ENCODE measurements at places on chromosomes 7 and 10. TPM values are rescaled to one million over a fixed set of nuclear protein-coding genes. Genes with fewer than 3 reads are reported as not detected.

The LAMB1 gene
- polyA plus RNA-seq: 630 TPM

DNA sequence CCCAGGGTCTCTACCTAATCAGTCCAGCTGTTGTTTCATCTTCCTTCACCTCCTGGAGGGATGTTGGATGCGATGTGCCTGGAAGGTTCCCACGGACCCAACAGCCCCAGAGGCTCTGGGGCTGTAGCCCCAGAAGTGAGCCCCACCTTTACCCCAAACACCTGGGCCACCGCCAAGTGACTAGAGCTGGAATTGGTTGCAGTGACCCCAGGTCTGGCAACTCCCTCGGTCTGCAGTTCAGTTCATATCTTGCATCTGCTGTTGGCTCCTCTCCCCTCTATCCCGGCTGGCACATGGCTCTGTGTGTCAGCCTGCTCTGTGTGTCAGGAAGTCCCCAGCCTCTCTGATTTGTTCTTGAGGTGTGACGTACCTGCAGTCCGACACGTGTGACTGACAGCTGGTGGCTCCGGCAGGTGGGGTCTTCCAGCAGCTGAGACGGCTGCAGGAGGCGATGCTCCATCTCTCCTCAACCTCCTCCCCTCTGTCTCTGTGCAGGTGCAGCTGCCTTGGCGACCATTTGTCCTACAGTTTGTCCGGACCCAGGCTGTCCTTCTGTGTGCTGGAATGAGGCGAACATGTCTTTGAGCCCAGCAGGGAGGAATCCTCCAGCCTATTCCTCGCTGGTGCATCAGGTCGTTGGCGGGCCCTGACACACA is 38.6 kb downstream of the ELFN1 start:
- DNase-seq: no peak

DNA sequence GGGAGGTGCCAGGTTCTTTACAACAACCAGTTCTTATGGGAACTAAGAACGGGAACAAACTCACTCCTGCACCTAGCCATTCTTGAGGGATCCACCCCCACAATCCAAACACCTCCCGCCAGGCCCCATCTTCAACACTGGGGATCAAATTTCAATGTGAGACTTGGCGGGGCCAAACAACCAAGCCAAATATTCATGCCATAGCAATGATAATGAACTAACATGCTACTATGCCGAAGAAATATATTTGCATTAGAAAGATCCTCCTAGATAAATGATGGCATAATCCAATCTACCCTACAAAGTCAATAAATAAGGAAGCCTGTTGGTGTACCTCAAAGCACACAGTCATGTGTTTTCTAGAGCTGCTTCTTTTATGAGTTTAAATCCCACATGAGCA is 57.6 kb downstream of the CCDC71L start:
- no peak for DNase-seq

The ZPBP gene
- polyA plus RNA-seq: not detected

The ITIH5 gene
- polyA plus RNA-seq: 50.4 TPM

DNA sequence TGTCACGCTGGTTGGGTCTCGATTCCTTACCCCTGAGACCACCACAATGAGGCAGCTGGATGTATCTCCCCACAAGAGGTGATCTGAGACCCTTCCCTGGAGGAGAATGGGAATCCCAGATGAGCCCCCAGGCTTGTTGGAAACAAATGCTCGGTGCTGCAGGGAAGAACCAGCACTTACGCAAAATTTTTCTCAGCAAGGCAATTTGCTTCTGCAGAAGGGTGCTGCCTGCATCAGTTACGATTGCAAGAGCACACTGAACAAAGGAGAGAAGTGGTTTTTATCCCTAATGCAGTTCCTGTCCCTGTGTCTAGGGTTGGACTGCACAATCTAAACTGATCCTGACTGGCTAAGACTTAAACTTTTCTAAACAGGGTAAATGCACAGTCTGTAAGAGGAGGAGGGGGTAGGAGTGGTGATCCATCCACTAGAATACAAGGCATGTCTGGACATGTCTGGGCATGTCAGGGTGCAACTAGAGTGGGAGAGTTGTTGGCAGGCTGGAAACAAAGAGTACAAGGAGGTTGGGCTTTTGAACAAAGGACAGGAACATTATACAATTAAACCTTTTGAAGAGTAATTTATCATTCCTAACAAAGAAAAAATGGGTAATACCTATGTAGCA is 114.9 kb upstream of the FAM3C start:
- no peak for DNase-seq

GRCh38 chr7:96952974-96953391 is 52.4 kb upstream of the DLX6 start:
- DNase-seq: no peak

- peak; percentile 90 for DNase-seq
Measured at GRCh38 chr7:100465702-100466311, 1.7 kb upstream of the SPACDR start.

- no peak for DNase-seq
Measured at GRCh38 chr7:11120068-11120664, 146.5 kb downstream of the PHF14 start.

The MCMBP gene
- 37.9 TPM for polyA plus RNA-seq

- DNase-seq: no peak
Measured at GRCh38 chr10:132266594-132267161, 41.1 kb downstream of the STK32C start.

GRCh38 chr7:129454249-129454551 is 20.0 kb downstream of the STRIP2 start:
- no peak for DNase-seq

GRCh38 chr7:66952343-66953043 is 31.5 kb downstream of the TMEM248 start:
- DNase-seq: no peak

The PRSS37 gene
- polyA plus RNA-seq: not detected

DNA sequence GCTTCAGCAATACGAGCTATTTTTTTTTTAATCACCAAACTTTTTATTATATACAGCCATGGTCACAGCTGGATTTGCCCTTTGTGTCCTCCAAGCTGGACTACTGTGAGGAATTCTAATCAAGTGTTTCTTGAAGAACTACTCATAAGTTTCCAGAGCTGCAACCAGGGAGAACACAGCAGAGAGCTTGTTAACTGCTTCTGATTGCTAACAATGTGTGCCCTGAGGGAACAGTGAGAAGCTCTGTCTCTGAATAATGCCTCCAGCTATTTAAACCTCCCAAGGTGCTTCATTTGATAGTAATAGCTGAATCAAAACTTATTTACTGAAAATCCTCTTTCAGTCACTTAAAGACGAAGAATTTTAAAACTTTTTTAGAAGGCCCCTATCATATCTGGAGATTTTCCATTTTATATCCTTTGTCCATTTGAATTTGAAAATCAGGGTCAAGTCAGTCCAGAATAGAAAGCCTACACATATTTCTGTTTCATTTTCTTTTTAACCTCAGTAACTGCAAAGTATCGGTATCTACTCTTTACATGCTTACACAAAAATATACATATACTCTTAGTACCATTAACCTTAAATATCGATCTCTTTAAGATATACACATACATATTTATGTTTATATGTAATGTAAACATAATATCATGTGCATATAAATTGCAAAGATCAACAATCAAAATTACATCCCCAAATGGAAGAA is 1024.2 kb downstream of the GRM8 start:
- no peak for DNase-seq

DNA sequence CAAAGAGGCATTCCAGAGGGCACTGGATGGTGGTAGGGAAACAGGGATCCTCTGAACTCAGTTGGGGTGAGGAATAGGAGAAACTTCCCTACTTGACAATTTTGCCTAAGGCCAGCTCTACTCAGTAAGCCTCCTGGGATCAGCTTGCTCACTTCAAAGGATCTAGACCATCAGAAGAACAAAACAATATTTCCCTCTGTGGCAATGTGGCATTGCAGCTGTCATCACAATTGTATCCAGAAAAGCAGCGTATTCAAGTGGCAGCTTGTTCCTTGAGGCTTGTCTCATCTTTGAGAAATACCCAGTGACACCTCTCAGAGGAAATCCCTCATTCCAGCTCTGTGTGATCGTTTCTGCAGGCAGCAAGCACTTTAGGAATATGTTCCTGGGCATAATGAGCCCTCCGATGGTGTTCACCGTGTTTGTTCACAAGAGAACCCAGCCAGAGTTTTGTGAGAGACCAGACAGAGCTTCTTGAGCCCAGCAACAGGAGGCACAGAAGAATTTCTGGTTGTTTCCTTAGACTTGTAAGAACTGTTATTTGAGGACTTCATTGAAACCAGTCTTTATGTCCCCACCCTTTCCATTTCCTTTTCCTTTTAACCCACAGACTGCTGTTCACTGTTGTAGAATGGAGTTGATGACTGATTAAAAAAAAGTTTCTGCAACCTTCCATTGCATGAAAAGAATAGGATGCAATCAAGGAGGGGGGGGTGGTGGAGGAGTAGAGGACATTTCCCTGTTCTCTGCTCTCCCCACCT is 747.3 kb downstream of the LRMDA start:
- no peak for DNase-seq

The CNPY4 gene
- polyA plus RNA-seq: 38.7 TPM

DNA sequence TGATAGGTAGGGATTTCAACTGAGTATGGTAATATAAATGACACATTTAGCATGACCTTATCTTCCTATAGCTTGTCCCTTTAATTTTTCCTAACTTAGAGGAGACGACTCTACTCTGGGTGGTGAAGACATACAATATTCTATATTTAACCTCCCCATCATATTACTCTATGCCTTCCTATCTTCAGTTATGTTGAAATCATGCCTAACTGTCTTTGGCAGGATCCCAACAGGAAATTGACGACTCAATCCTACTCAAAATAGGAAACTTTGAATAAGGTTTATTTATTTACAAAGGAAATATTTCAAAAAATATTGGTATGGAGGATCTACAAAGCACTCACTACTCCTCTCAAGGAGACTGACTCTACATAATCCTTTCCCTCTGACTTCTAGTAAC is 24.1 kb upstream of the SEMA3A start:
- DNase-seq: peak; percentile 28

- DNase-seq: no peak
Measured at GRCh38 chr10:87860156-87860795, 3.1 kb downstream of the KLLN start.

GRCh38 chr7:120898715-120899499 is 41.0 kb upstream of the TSPAN12 start:
- no peak for DNase-seq

The OR9A2 gene
- not detected for polyA plus RNA-seq

DNA sequence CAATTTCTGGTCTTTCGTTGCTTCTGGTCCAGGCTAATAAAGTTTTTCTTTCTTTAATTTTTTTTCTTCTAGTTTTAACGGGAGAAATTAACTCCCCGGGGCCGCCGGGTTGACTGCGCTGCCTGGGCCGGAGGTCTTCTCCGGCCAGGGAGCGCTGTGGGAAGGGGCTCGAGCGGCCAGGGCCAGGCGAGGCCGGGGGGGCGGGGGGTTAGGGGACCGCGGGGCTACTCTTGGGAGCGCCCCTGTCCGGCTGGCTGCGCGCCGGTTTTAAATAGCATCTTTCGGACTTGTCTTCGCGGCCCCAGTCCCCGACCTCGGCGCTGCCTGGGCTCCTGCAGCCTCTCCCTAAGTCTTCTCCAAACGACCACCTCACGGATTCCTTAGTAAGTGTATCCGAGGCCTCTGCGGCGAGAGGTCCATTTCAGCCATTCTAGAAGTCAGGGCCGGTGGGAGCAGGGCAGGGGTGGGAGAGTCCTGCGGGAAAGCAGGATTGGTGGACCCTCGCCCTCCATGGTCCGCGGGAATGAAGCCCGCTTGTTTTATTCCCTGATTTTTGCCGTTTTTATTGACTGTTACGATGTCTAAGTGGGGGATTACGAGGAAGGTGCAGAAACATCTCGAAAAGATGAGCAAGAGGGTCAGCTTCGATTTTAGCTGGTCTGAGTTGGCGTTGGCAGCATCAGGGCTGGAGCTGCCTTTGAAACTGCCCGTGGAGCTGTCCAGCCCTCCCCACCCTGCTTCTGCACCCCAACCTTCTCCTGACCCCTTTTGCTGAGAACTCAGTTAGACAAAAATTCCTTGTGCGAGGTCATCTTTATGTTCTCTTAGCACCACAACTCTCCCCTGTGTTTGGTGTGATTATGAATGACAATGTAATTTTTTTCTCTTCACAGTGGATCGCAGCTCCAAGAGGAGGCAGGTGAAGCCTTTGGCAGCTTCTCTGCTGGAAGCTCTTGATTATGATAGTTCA is 555 bp downstream of the PHF14 start:
- DNase-seq: peak; percentile 27

The TBC1D12 gene
- polyA plus RNA-seq: 10.2 TPM

- no peak for DNase-seq
Measured at GRCh38 chr10:128978211-128978610, 488.8 kb upstream of the MGMT start.

DNA sequence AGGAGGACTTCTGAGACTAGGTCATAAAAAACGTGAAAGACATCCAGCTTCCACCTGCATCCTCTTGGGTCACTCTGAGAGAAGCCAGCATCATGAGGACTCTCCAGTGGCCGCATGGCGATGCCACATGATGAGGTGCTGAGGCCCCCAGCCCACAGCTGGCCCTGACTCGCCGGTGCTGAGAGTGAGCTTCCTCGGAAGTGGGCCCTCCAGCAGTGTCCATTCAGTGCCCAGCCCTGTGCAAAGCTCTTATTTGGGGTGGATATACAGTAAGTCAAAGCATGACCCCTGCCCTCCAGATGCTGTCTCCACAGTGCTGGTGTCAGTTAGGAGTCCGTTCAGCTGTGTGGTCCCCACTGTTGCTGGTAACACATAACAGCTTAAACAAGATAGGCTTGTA is 93.6 kb upstream of the CHST15 start:
- DNase-seq: no peak

GRCh38 chr7:140593672-140593982 is 47.0 kb downstream of the DENND2A start:
- DNase-seq: no peak

The PNLIPRP2 gene
- polyA plus RNA-seq: 0.44 TPM

DNA sequence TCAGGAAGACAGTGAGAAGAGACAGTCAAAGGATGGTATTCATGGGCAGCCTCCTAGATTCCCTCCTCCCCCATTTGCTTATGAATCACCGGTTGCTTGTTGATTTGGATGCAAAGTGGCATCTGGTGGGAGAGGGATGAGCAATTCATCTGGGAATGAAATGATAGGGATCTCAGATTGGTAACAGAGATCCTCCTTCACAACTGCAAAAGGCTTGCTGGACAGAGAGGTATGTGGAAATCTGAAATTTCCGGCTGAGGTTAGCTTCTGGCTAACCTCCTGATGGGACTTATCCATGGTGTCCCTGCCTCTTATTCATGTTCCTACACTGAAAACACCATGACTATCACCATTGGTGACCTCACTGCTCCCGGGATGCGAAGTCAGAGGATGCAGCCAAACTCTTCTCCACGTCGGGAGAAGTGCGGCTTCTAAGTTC is 48.4 kb upstream of the PODXL start:
- DNase-seq: no peak

The GRM3 gene
- 0.11 TPM for polyA plus RNA-seq

The ST8SIA6 gene
- 2.0 TPM for polyA plus RNA-seq

Measured in muscle of back (tissue), 13 donors.